Astrocyte of the hippocampus (primary cell): ENCODE measurements at places on chromosomes 3 and 15.

DNA sequence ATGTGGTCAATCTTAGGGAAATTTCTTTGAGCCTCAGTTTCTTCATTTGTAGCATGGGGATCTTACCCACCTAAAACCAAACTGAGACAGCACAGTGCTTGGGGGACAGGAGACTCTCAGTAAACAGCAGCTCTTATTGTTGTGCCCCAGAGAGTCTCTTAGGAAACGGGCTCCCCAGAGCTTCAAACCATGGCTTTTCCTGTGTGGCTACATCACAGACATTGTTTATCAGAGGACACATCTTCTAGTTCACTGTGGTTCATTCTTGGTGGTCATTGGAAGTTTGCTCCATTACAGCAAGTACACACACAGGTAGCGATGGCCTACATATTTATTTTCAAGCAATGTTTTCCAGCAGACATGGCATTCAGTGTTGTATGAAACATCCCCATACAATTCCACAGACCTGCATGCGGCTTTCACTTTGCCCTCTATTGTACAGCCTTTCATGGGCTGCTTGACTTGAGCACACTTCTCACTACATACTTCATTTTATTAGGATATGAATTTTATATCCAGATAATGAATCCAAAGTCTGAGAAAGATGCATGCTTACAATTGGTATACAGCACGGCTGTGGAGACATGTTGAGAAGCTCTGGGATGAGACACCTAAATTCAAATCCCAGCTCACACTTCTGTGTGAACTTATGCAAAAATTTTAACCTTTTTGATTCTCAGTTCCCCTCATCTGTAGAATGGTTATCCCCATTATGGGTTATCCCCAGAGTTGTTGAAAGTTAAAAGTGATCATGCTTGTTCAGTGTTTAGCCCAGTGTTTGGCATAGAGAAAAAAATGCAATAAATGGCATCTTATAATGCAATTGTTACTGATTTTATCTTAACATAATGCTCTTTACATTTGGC is 84.8 kb upstream of the ICE2 start:
- DNase-seq: no peak

GRCh38 chr15:99925661-99926461 is 192.6 kb upstream of the LYSMD4 start:
- DNase-seq: peak; percentile 29

DNA sequence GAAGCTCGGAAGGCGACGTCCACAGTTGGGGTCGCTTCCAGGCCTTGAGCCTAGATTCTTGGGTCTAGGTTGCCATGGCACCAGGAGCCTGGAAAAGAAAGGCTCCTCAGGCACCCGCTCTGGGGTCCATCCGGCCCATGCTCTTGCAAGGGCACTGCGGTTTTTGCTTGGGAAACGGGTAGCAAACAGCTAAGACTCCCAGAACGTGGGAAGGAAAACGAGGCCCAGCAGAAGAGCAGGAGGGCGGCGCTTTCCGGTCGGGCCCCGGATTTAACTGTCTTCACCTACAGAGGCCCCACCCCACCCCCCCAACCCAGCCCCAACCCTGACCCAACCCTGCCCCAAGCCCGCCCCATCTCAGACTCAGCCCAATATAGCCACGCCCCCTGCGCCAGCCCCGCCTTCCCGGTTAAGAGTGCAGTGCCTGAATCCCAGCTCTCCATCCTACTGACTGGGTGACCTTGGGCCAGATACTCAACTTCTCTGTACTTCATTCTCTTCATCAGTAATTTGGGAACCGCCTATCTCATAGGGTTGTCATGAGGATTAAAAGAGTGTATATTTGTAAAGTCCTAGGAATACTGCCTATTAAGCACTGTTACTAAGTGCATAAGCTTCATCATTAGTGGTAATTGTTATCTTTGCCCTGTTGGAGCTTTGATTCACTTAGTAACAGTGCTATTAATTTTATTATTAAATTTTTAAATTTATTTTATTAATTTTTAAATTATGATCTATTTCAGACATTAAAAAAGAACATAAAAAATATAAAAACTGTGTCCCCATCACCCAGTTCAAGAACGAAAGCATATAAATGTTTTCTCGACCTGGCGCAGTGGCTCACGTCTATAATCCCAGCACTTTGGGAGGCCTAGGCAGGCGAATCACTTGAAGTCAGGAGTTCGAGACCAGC is 28.4 kb upstream of the SMAD6 start:
- DNase-seq: peak; percentile 41

DNA sequence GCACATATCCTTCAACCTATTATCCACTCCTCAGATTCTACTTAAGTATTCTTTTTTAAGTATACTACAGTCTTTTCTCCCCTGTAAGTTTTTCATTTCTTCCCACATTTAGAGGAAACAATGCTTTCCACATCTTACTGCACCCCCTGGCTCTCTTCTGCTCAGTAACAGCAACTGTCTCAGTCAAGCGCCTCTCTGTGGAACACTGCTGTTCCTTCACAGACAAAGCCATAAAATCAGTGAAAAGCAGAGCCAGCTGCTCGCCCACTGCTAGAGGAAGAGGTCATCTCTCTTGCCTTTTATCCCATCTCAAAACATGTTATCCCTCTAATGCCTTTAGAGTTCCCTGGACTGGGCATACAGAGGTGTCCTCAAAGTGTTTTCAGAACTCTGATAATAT is 24.8 kb downstream of the SERP1 start:
- DNase-seq: no peak

GRCh38 chr3:4978204-4978965 is 852 bp upstream of the BHLHE40 start:
- DNase-seq: peak; percentile 99

- peak; percentile 93 for DNase-seq
Measured at GRCh38 chr3:157128771-157129681, 30.9 kb downstream of the CCNL1 start.

GRCh38 chr3:1326546-1326945 is 233.7 kb downstream of the CNTN6 start:
- no peak for DNase-seq

- no peak for DNase-seq
Measured at GRCh38 chr3:191170097-191170496, 28.9 kb upstream of the OSTN start.

DNA sequence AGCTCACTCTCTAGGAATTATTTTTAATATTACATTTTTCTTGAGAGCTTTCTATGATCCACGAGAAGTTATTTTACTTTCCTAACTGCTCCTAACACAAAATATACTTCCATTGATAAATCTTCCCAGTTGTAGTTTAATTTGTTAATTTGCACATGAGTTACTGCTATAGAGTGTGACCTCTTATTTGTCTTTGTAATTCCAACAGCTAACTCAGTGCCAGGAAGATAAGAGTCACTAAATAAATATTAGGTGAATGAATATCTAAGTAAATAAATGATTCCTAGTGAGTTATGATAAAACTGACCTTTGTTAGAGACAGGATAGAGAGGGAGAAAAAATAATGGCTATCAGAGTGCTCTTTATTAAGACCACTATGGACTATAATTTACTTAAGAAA is 319.9 kb downstream of the NAALADL2 start:
- DNase-seq: peak; percentile 13

DNA sequence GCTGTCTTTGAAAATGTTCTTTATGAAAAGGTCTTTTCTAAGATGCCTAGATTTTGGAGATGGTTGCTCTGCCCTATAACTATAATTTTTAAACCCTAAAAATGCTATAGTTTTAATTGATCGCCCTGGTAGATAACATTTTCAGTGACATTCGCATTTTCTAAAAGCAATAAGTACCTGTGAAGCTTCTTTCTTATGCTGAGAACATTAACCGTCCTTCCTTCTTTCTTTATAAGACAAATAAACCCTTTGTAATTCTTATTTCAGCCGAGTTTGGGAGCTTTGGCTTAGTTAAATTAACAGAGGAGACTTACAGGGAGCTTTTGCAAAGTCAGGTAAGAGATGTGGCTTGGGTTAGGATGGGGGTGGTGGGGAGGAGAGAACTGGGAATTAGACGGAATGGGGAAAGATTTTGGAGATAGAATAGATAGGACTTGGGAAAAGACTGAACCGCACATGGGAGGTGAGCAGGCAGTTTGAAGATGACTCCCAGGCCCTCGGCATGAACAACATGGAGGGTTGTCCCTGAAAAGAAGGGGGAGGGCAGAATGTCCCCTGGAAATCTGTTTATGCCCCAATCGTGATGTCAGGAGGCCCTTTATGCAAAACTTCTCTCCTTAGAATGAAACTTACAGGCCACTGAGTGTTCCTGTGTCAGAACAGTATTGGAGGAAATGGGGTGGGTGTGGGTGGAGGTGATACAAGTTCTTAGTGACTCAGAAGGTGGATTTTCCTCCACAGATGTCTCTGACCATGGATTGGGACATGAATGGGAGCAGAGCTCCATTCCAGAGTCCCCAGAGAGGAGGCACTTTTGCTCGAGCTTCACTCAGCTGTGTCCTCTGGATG is 76.2 kb upstream of the LARS2 start:
- no peak for DNase-seq

DNA sequence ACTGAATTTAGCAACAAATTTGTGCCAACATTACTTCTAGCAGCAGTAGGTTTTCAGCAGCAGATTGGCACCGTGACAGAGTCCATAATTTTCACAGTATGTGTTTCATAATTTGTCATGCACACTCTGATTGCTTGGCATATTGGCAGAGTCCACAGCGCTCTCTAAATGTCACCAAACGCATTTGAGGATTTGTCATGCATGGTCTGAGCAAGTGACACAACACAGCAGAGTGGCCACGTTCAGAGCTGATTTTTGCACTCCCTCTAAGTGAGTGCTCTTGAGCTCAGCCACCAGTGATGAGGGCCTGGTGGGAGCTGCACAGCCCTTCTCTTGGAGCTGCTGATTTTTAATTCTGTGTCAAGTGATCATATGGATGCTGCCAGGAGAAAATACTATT is 1270.8 kb downstream of the ROBO1 start:
- no peak for DNase-seq

GRCh38 chr3:36124118-36124796 is 256.0 kb upstream of the STAC start:
- DNase-seq: peak; percentile 75

GRCh38 chr3:56772952-56773938 is 28.5 kb downstream of the ARHGEF3 start:
- no peak for DNase-seq

- peak; percentile 15 for DNase-seq
Measured at GRCh38 chr3:41148901-41149300, 50.4 kb upstream of the CTNNB1 start.

DNA sequence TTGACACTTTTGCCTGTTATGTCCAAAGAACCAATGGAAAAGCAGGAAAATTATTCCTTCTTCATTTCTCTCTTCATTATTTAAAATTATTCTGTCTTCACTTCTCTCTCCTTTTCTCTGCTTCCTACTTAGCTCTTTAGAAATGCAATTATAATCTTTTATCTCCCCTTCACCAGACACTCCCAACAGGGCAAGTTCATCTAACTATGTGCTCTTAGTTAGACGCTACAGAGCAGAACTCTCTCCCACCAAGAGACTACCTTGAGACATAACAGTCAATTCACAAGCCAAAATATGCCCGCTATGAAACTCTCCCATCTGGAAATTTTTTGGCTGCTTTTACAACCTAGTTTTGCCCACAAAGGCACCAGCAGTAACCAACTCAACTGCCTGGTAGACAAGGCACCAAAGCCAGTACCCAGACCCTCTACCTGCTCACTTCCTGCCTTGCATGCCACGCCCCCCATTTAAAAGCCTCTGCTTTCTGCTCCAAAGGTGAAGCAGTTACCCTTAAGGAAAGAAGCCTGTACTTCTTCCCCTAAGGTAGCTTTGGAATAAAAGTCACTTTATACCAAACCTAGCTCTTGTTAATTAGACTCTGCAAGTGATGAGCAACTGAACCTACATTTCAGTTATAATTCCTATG is 28.1 kb downstream of the CCRL2 start:
- no peak for DNase-seq

DNA sequence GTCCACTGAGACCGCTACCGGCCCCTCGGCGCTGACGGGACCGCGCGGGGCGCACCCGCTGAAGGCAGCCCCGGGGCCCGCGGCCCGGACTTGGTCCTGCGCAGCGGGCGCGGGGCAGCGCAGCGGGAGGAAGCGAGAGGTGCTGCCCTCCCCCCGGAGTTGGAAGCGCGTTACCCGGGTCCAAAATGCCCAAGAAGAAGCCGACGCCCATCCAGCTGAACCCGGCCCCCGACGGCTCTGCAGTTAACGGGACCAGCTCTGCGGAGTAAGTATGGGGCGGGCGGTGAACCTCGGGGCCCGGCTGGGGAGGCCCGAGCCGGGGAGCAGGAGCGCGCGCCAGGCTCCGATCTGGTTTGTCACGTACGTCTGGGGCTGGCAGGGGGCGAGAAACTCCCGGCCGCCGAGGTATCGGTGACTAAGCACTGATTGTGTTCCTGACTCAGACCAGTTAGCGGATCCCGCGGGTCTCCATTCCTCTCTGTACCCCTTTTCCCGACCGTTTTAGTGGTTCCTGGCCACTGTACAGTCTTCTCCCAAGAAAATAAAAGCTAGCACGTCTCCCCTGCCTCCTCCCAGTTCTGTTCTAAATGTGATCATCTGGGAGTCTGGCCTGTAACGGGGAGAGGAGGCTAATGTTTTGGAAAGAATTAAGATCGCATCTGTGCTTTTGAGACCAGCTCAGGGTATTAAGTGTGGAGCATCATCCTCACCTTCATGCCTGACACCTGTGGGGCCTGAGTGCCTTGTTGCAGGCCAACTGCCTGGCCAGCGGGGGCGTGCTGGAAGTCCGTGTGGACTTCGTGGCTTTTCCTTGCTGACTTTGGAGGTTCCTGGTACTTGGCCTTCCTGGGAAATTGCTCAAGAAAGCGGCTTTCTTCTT is 691 bp downstream of the MAP2K1 start:
- peak; percentile 83 for DNase-seq

GRCh38 chr3:141342386-141342785 is 25.9 kb upstream of the ZBTB38 start:
- no peak for DNase-seq

GRCh38 chr3:195752066-195752465 is 31.3 kb downstream of the MUC20 start:
- no peak for DNase-seq

DNA sequence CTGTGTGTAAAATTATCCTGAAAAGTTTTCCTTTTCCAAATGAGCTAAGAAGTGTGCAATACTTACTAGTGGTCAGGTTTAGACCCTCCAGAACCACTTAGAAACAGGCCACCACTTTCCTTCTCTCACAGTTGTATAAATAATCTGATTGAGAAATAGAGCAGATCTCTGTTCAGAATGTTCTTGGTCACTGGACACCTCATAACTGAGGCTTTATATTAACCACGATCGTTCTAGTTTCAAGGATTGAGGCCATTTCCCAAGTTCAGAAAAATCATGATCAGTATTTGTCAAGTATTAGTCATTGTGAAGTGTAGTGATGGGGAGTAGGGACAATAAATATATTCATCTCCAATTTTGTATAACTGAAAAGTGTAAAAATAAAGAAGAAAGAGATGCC is 1.0 kb upstream of the MAP3K13 start:
- peak; percentile 18 for DNase-seq

- DNase-seq: peak; percentile 45
Measured at GRCh38 chr3:105835606-105836005, 33.2 kb downstream of the CBLB start.

- DNase-seq: no peak
Measured at GRCh38 chr3:50509715-50510114, 6.3 kb upstream of the CACNA2D2 start.
